ENCODE measurements at places on chromosomes 1 and 21.

DNA sequence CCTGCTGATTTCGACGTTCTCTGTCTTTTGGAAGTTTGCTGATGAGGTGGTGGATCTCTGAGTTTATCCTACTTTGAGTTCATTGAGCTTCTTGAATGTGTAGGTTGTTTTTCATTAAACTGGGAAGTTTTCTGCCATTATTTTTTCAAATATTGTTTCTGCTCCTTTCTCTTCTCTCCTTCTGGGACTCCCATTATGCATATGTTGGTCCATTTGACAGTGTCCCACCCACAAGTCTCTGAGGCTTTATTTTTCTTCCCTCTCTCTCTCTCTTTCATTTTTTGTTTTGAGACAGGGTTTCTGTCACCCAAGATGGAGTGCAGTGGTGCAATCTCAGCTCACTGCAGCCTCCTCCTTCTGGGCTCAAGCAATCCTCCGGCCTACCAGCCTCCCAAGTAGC, 11.7 kb downstream of the TNFRSF18 start:
- no peak for DNase-seq

DNA sequence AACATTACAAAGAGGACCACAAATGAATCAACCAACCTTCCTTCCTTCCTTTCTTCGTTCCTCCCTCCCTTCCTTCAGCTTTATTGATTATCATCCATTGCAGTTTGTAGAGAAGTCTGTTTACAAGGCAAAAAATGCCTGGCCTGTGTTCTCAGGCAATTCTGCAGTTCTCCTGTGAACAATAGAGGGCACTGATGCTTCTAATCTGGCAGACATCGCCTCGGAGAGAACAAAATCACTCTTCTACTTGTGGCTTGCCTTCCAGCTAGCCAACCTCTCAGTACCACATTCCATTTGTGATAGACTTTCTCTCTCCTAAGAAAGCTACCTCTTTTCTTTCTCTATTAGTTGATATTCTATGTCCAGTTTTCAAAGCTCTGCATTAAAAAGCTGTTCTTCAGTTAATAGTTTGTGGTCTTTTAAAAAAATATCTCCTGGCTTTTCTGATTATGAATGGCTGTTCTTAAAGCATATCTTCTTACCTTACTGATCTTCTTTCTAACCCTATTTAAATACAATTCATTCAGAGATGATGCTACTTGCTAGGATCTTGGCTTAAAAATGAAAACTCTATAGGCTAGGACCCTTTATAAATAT, 26.9 kb upstream of the ESRRG start:
- DNase-seq: peak; percentile 2

GRCh38 chr1:207950750-207951149, 39.8 kb upstream of the CD34 start:
- no peak for DNase-seq

DNA sequence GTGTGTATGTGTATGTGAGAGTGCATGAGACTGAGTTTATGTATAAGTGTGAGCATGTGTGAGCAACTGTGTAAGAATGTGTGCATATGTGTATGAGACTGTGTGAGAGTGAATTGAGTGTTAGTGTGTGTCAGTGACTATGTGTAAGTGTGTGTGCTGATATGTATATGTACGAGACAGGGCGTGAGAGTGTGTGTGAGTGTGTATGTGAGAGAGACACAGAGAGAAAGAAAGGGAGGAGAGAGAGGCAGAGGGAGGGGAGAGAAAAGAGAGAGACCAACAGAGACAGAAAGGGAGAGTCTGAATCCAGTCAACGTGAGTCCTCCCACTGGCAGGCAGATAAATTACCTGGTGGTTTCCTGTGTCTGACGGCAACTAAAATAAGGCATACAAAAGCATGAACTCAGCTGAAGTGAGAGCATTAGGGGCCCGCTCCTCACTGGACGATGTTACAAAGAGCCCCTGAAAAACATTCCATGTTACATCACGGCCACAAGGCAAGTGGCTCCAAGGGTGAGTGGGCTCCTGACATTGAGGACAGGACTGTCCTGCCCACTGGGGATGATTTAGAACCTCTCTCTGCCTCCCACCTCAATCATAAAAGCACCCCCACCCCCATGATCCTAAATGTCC, 66.6 kb upstream of the TIAM1 start:
- DNase-seq: no peak

Data from endothelial cell of umbilical vein (primary cell).